ENCODE measurements at places on chromosomes 7 and 10.

DNA sequence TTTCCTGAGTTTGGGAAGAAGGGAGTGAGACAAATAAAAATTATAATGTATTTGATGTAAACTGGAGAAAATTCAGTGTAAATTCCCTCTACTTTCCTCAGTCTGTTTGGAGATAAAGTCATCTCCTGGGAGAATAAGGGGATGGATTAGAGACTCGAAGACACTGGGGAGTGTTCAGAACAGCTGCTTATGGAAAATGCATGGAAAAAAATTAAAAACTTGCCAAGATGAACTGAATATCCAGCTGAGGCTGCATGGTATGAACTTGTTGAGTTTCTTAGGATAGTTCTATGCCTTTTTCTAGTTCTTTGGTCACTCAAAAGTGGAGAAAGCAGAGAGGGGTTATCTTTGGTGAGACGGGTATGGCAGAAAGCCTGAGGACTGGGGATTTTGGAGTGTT, 210.5 kb downstream of the BICC1 start:
- DNase-seq = no peak

DNA sequence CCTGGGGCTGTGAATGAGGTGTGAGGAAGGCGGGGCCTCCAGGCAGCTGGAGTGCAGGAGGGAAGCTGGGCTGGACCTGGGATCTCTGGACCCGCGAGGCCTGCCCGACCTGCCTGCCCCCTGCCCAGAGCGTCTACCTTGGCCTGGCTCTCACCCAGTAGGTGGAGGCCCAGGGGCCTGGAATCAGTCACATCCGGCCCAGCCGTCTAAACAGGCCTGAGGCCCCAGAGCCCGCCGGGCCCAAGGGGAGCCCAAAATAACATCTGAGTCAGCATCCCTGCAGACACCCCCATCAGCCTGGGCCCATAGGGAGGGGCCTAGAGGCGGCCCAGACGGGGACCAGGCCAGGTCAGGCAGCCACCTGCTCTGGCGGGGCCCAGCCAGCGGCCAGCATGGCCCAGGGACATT, 15.1 kb upstream of the ELN start:
- no peak for DNase-seq

GRCh38 chr7:155377838-155378579, 79.9 kb upstream of the EN2 start:
- DNase-seq = no peak

GRCh38 chr7:157401567-157402387, 65.0 kb downstream of the DNAJB6 start:
- no peak for DNase-seq

- no peak for DNase-seq
Measured at GRCh38 chr10:10392511-10392910, 625.2 kb upstream of the CELF2 start.

DNA sequence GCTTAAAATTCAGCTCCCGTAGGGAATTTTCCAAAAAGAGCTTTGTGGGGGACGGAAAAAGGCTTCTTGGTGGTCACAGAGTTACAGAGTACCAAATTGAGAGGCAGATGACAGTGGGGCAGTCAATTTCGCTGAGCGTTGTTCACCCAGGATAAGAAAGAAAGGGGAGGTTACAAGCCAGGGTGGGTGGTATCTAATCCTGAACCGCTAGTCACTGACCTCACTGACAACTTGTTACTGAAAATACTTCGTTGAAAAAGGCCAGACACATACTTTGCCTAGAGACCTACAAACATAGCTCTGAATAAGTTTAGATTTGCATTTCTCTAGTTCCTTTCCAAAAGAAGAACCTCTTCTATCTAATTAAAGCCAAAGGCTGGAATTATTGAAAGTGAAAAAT, at the start of gene CTNNA3:
Gene CTNNA3, minus strand, starts transcription at position 167 of the 400 bp plus-strand sequence.
- no peak for DNase-seq

DNA sequence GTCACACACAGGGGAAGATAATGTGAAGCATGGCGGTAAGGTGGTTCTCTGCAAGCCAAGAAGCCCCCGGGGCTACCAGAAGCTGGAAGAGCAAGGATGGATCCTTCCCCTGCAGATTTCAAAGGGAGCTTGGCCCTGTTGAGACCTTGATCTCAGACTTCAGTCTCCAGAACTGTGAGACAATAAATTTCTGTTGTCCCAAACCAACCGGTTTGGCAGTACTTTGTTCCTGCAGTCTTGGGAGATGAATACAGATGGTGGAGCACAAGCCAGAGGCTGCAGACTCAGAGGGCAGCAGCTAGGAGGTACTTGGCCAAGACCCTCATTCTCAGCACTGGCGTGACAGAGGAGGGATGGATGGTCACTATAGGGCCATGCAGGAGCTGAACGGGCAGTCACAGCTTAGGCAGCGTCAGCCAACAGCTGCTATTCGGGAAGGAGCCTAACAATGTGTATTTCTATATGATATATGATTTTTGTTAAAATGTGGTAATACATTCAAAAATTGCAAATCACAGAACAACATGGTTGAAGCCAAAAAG, 387.3 kb downstream of the TNS3 start:
- DNase-seq = no peak

DNA sequence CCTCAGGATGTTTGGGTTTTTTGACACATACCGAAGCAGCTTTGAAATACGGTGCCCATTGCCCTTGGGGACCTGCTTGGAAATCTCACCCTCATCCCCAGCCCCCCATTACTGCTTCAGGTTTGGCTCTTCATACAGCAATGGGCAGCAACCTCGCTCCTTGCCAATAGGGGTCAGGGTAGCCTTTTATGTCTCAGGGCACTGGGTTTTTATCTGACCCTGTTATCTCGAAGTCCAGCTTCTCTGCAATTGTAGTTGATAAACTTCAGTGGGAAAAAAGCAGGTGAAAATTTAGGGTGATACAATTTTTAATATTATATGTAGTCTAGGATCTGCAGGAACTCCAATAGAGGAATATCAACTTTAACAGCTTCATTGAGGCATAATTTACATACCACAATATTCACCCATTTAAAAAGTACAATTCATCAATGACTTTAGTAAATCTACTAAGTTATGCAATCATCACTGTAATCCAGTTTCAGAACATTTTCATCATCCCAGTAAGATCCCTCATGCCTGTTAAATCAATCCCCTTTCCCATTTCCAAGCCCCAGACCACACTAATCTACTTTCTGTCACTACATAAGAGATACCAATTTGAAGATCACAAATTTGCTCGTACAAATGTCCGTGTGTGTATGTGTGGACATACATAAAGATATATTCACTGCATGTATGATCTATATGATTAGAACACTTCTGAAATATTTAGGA, 386.2 kb downstream of the KCNMA1 start:
- DNase-seq = no peak

- DNase-seq = no peak
Measured at GRCh38 chr7:158025686-158026600, 561.7 kb downstream of the PTPRN2 start.

DNA sequence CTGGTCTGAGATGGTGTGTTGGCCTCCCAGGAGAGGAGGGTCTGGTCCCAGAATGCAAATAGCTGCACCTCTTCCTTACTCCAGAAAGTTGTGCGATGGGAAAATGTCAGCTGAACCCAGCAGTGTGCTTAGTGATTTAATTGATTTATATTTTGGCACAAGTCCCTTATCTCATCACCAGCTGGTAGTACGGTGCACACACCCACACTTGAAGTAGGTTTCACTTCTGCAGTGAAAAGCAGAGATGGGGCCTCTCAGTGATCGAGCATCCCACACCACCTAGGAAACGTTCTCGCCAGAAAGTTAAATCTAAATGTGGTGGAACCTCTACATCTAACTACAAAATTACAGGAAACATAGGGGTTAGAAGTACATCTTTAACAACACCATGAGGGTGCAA, 80.4 kb downstream of the UBE3C start:
- DNase-seq = no peak

GRCh38 chr7:85191383-85191782, 4.5 kb upstream of the SEMA3D start:
- DNase-seq = no peak

GRCh38 chr7:134470864-134471263, 12.0 kb upstream of the AKR1B1 start:
- no peak for DNase-seq

GRCh38 chr10:30432622-30433305, 1.2 kb upstream of the MAP3K8 start:
- DNase-seq = no peak

- no peak for DNase-seq
Measured at GRCh38 chr10:105210546-105210945, 569.5 kb downstream of the SORCS3 start.

DNA sequence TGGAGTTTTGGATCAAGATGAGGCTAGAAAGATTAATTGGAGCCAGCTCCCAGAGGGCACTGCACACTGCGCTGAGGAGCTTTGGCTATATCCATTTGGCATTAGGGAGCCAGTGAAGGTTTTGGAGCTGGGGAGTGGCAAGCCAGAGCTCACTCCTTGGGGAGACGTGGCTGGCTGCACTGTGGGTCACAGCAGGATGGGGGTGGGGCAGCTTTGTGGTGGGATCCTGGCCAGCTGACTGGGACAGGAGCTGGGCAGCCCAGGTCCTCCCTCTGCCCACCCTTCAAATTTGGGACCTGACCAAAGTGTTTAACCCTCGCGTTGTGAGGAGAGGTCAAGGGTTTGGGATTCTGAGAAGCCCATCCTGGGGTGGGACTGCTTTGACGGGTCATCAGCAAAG, 5.0 kb downstream of the C10orf105 start:
- DNase-seq = no peak

- no peak for DNase-seq
Measured at GRCh38 chr7:7156663-7157062, 25.7 kb upstream of the C1GALT1 start.

GRCh38 chr10:125768219-125768855, 7.3 kb downstream of the MMP21 start:
- no peak for DNase-seq

- no peak for DNase-seq
Measured at GRCh38 chr10:11655836-11656235, 44.4 kb upstream of the USP6NL start.

GRCh38 chr7:3589752-3590151, 288.7 kb downstream of the SDK1 start:
- no peak for DNase-seq

- DNase-seq = no peak
Measured at GRCh38 chr10:11756766-11757315, 14.7 kb downstream of the ECHDC3 start.

- DNase-seq = no peak
Measured at GRCh38 chr7:84589012-84589411, 394.4 kb upstream of the SEMA3A start.

DNA sequence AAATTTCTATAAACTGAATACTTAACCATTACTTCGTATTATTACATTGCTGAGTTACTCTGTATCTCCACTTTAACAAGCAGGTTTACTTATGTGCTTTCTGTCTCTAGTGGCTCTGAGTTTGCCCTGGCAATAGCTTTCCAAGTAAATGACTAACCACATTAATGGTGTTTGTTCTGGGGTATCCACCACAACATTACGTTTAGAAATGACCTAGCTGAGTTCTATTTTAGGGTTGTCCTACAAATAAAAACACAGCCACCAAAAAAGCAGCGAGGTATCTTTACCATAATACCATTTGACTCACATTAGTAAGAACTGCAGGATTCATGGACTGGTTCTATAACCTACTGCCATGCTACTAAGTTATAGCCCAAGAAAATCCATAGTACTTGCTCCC, 83.1 kb downstream of the HIBADH start:
- DNase-seq = no peak

- DNase-seq = no peak
Measured at GRCh38 chr7:135162382-135163001, 8.0 kb downstream of the CYREN start.

DNA sequence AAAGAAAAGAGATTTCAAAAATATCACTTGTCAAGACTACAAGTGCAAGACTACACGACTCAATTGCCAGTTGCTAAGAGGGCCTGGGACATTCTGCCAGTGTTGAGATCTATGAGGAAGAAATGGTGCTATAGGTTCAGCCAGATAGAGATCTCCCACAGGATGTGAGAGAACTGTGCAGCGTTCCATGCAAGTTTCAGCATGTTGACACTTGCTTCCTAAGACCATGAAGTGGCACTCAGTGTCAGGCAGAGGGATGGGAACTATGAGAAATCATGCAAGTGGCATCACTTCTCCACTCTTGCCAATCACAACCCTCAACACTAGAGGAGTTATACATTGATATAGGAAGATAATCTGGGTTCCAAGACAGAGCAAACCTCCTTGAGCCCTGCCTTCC, 210.3 kb downstream of the CHRM2 start:
- no peak for DNase-seq

DNA sequence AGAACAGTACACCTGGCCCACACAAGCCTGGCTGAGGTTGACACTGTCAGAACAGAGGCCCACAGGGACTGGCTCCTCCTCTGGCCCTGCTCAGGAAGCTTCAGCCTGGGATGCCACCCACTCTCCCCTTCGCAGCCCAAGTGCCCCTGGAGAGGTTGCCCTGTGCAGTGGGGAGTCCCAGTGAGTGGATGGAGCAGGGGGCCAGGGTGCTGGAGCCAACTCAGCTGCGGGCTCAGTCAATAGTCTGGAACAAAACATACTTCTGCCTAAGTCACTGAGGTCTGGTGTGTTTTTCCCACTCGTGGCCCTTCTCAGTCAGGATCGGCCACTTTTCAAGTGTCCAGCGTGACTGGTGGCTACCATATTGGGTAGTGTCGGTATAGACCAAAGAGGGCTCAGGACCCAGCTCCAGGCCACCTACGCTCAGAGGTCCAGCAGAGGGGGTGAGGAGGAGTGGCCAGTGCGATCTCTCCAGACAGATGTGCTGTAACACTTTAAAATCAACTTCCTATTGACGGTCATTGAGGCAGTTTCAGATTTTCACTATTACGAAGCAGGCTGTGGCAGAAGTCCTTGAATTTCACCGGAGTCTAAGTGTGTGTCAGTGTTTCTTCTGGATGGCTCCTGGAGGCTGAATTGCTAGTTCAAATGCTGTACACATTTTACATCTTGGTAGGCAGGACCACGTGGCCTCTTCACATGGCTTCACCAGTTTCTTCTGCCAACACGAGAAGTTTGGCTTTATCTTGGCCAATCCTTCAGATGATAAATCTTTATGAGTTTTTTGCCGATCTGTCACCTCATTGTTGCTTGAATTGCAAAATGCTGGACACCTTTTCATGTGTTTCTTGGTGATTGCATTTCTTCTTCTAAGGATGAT, 994 bp upstream of the GCK start:
- no peak for DNase-seq

- no peak for DNase-seq
Measured at GRCh38 chr10:96513305-96513697, 425 bp downstream of the TLL2 start.

GRCh38 chr10:88032566-88032965, 169.1 kb downstream of the PTEN start:
- DNase-seq = no peak

DNA sequence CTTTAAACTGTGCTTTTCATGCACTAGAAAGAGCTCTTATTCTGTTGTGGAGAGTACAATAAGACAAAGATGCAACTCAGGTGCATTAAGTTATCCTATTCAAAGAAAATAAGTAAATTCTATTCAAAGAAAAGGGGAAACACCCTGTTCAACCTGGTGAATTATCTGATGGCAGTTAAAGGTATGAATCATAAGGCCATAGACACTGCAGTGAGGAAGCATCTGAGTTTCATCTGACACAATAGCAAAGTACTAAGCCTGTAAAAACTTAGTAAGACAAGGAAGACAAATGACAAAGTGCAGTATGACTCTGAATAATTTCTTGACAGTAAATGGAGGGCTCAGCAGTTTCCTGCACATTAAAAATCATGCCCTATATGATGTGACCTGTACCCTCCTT, 91.0 kb upstream of the LRRTM3 start:
- DNase-seq = no peak

GRCh38 chr10:58435297-58435985, 50.2 kb downstream of the TFAM start:
- no peak for DNase-seq

All from NCI-H1092 (cell line).